ENCODE measurements at places on chromosomes 3 and 15. TPM values are rescaled to one million over a fixed set of nuclear protein-coding genes. Genes with fewer than 3 reads are reported as not detected.
A peak's percentile ranks its signal among the peaks of the same experiment; 100 is the strongest.

- DNase-seq: no peak
Observed at GRCh38 chr3:139671863-139672646, 5.7 kb downstream of the NMNAT3 start.

DNA sequence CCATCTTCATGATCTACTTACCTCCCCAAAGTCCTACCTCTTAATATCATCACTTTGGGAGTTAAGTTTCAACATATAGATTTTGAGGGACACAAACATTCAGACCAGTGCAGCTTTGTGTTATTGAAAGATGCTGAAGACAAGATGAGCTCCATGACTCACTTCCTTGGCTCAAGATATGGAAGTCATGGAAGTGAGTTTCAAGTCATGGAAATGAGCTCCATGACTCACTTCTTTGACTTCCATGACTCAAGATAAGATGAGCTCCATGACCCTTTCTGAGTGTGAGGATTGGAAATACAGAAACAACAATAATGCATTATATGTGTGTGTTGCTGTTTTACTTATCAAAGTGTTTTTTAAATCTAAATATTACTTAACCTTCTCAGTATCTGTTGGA is 170.2 kb upstream of the TPRG1 start:
- DNase-seq: no peak

DNA sequence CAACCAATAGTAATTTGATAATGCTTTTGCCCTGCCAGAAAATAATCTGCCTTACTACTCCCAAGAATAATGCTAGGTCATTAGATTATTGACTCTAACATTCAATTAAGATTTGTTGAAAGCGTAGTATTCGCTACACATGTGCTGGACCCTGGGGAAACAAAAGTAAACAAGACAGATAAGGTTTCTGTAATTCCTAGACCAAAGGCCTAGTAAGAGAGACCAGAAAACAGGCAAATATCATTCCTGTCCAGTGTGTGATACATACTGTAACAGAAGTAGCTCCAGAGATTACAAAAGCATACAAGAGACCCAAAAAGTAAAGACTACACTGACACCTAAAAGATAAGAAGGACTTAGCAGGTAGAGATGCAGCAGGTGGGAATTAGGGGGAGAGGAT is 60.8 kb downstream of the PLOD2 start:
- no peak for DNase-seq

Gene MAP3K13
- 22.2 TPM for total RNA-seq

DNA sequence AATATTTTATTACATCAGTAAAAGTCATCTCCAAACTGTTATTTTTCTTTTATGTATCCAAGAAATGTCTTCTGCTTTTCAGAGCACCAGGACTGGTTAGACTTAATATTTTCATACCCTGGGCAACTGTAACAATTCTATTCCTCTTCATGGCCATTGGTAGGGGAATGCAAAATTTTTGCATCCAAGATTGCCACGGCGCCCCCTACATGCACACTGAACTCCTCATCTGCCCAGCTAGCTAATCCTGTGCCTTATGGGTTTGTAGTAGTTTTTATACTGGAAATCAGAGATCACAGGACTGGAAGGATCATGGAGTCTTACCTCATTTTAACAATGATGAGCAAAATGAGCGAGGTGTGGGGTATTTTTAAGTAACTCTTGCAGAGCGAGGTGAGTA is 74.2 kb downstream of the CRTC3 start:
- DNase-seq: peak; percentile 71

Gene COL6A5
- not detected for total RNA-seq

Gene RPLP1
- 1,014 TPM for total RNA-seq

- no peak for DNase-seq
Observed at GRCh38 chr3:7215706-7216105, 354.8 kb downstream of the GRM7 start.

DNA sequence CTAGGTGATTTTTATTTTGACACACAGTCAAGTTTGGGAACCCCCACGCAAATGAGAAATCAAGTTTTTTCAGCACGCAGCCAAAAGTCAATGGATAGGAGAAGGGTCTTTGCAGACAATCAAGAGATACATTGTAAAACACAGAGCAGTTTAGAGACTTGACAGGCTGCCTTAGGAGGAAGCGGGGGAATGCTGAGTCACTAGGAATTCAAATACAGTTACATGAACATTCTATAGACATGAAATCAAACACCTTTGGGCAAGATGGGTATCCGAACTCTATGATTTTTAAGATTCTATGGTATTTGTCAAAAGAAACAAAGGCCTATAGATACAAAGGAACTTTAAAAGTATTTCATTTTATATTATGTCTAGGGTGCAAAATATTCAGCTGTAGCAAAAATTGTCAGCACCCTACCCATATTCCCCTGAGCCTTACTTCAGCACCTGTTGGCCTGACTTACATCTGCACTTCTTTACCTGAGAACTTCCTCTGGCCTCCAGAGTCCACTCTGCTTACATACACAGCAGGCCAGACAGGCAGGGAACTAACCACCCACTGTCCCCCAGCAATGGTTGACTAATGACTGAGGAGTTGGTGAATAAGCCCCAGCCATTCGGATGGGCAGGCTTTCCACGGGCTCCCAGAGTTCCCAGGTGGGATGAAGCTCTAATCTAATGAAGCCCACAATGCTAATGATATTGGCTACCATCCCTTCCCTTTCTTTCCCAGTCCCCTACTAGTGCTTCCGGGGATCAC is 289.3 kb upstream of the RORA start:
- DNase-seq: no peak

Gene CACNA2D2
- 1.8 TPM for total RNA-seq

DNA sequence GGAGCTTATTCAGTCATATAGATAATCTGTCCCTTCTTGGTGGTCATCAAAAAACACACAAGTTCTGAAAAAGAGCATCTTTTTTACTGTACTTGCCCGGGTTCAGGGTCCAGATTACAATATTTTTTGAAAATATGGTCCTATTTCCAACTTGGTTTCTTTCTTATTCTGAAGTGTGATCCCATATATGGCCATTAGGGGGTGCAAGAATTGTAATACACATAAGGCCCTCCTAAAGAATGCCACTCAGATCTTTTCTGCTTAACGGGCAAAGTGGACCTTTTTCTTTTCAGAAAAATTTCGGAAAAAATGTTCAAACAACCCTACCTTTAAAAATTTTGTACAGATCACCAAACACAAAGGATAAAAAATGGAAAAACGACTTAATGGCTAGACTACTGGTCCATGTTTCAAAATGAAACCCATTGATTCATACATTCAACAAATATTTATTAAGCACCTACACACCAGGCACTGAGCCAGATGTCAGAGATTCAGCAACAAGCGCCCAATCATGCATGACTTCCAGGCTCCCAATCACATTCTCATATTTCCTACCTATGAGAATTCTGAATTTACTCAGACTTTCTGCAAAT is 102.0 kb upstream of the MYRIP start:
- DNase-seq: no peak

DNA sequence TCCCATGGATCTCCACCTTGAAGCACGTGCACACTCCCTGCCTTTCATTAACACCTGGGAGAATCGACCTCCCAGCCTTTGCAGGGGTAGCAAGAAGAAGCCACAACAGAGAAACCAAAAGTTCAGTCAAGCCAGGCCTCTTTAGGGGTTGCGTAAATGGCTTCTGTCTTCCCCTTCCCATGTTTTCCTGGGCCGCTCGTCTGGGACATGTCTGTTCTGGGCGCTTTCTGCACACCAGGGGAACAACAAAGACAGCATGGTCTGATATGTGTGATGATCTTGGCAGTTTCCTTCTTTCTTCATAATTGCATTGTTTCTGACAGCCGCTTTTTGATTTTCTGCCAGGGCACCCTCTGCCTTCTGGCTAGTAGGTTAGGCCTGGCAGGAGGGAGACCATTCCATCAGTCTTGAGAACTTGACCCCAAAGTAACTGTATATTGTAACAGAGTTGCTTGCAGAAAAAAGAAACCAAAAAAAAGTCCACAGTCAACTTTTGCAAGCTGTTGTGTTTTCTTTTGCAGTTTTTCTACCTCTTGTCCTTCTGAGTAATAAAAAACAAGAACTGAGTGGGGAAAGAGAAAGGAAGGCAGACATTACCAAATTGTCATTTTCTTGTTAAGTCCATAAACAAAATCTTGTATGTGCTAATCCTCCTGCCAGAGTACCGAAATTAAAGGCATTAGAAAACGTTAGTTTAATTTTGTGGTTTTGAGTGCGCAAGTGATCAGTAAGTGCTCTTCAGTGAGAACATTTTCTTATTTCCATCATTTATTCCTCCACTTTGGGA is 56.0 kb upstream of the FURIN start:
- DNase-seq: no peak

Gene C3orf62
- 6.7 TPM for total RNA-seq

Gene FOXL2
- 0.13 TPM for total RNA-seq

Gene STARD9
- 77.3 TPM for total RNA-seq

Gene ROPN1
- not detected for total RNA-seq

Gene TEX9
- 8.1 TPM for total RNA-seq

DNA sequence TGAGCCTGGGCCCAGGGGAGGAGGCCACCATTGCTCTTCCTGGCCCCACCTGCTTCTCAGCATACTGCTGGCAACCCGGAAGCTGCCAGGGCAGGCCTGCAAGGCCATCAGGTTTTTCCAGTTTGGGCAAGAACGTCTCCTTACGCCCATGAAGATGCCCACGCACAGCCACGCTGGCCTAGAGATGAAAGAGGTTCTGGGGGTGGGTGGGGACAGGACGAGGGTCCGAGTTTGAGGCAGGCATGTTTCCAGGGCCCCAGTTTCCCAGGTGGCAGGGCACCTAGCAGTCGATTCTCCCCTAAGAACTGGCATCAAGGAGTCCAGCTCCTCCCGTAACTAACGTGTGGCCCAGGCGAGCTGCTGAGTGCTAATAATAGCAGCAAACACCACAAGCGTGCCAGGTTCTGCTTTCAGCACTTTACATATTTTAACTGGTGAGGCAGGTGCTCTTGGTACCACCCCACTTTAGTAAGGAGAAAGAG is 45.8 kb downstream of the ZNF710 start:
- no peak for DNase-seq

GRCh38 chr3:135513106-135514059 is 452.1 kb upstream of the PPP2R3A start:
- no peak for DNase-seq

DNA sequence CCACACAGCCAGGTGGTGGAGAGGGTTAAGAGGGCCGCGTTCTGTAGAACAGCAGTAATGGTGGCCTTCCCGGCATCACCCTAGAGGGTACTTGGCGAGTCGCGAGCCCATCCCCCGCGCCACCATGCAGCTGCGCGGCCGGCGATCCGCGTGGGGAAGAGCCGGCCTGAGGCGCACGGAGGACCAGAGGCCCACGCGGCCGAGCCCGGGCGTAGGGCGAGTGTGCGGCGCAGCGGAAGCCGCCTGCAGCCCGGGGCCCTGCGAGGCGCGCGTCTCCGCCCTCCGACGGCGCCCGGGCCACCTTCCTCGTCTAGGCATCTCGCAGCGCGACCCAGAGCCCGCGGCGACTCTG is 423 bp downstream of the TKT start:
- DNase-seq: no peak

DNA sequence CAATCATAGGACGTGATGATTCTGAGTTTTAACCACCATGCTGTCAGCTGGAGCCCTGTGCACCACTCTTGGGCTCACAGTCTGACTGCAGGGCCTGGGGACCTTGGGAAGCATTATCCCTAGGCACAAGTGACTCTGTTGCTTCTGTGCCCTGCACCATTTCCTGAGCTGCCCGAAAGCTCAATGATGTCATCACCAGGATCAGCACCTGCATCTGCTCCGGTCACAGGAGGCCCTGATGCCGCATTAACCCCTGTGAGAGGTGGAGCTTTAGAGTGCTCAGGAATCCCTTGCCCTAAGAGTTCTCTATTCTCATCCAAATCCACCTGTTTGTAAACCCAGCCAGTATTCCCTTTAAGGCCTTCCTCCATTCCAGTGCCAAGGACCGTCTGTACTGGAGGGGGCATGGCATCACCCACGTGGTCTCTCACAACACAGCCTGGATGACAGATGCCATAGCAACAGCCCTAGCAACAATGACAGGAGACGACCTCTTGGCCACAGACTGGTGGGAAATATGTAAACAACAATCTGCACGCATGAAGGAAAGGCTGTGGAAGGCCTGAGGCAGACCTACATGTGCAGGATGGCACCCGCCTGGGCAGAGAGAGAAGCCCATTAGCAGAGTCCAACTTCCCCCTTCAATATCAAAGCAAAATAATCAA is 37.9 kb downstream of the NTRK3 start:
- no peak for DNase-seq

DNA sequence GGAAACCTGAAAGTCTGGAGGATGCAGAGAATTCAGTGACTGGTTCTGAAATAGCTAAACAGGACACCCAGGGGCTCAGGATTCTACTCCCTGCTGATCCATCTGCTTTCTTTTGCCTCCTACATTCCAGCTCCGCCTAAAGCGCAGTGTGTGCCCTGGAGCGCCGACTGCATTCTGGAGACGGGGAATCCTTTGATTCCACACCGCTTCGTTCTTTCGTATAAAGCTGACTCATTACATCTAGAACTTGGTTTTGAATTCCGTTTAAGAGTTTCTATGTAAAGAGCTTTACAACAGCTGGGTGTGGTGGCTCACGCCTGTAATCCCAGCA is 61.8 kb downstream of the SENP2 start:
- no peak for DNase-seq

Gene AGTR1
- total RNA-seq: 7.2 TPM

GRCh38 chr3:148903022-148903442 is 37.9 kb downstream of the CPA3 start:
- no peak for DNase-seq

Gene GABRG3
- not detected for total RNA-seq

Gene KNG1
- total RNA-seq: not detected

DNA sequence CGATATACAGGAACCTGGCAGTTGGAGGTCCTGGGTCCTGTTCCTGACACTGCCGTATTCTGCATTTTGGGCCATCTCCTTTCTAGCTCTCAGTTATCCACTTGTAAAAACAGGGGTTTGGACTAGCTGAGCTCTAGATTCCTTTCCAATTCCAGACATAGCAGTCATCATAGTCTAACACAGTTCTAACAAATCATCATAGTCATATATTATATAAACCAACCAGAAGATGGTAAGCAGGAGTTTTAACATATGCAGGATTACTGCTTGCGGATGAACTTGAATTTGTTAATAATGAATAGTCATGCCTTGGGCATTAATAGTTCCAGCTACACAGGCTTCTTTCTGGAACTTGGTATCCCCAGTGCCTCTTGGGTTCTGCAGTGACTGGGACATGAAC is 26.6 kb downstream of the MASP1 start:
- DNase-seq: no peak

DNA sequence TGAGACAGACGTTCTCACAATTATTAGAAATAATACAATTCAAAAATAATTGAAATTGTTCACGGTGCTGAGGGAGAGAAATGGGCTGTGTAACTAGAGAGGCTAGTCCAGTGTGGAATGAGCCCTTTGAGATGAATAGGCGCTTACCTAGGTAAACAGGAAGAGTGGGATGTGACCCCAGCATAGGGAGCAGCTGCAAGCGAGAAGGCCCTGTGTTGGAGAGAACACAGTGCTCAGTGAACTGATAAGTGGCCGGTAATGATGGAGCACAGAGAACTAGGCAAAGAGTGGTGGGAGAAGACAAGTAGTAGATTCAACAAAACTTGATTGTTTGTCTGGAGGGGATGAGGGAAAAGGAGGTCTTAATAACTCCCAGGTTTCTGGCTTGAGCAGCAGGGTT is 103.9 kb downstream of the HCN4 start:
- DNase-seq: no peak

Data from sciatic nerve (tissue), 2 donors.